ENCODE measurements at places on chromosomes 5 and 9.

DNA sequence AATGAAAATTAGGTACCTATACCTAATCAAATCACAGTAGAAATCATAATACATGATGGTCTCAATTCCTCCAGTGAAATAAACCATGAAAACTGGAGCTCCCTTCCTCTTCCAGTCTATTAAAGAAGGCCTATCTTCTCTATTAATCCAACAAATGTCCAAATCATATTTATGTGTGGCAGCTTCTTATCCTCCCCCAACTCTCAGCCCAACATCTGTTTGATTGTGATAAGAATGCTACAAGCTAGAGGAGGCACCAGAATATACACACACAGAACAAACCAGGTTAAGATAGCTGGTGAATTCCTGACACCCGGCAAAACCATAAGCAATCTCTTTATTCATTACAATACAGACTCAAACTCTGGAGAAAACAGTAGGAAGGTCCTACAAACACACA is 110.8 kb downstream of the FBXL17 start:
- no peak for DNase-seq

DNA sequence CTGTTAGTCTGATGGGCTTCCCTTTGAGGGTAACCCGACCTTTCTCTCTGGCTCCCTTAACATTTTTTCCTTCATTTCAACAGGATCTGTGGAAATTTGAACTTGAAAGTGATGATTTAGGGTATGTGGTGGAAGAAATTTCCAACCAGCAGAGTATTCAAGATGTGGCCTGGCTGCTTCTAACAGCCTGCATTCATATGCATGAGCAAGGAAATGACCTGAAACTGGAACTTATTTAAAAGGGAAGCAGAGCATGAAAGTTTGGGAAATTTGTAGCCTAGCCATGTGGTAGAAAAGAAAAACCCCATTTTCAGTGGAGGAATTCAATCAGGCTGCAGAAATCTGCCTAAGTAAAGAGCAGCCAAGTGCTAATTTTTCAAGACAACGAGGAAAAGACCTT is 41.7 kb downstream of the UNC13B start:
- DNase-seq, result no peak

- DNase-seq, result peak; percentile 21
Measured at GRCh38 chr9:91220491-91221135, 141.1 kb downstream of the AUH start.

- no peak for DNase-seq
Measured at GRCh38 chr9:129069862-129070641, 10.9 kb upstream of the DOLPP1 start.

- no peak for DNase-seq
Measured at GRCh38 chr5:107461770-107462169, 209.0 kb downstream of the EFNA5 start.

DNA sequence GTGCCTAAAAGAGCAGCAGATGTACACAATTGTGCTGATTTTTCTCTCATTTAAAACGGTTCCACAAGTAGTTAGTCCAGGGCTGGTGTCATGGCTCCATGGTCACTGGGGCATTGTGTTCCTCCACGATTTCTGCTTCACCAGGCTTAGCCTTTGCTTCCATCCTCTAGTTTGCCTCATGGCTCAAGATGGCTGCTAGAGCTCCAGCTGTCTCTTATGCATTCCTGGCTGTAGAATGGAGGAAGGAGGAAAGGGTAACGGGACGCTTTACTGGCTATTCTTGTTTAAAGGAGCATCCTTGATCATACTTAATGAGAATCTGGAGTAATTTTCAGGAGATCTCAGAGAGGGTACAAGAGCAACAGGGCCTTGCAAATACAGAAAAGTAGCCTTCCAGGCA is 47.7 kb downstream of the BOD1 start:
- DNase-seq, result no peak

DNA sequence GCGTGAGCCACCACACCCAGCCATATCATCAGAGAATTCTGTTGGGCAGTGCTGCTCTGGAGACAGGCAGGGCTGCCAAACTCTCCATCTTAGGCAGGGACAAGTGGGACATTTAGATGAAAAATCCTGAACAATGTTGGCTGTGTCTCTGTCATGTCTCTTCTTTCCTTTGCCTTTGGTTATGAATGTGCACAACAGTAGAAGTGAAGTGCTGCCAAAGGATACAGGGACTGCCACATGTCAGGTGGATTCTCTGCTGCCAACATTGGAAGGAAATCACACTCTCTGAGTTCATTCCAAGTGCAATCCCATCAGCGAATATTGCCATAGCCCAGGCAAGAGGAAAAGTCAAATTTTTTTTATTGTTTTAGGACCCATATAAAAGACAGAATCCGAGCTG is 348.8 kb downstream of the TRPM3 start:
- no peak for DNase-seq

DNA sequence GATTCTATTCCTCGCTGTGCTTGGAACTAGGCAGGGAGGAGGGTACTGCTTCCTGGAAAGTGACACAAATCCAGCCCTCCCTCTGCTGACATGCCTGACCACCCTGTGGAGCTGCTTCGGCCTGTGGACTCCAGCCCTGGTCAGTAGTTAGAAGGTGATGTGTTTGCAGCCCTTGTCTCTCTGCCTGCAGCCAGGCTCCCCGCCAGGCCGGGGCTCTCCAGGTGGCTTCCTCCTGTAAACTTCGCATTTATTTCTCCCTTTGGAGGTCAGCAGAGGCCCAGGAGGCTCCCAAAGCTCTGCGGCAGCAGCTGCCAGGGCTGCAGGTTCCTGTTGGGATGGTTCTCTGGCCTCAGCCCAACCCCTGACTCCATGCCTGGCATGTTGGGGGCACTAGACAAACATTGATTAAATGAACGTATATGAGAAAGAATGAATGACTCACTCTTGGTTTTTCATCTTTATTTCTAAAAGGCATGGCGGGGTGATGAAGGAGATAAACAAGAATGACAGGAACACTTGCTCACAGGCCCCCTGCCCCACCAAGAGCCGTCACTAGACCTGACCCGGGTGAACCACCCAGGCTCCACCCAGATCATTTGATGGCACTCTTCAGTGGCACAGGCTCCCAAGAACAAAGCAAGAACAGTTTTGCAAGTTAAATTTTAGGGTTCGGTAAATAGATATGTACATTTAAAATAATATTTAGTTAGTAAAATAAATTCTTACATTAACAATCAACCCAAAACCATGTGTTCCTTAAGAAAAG is 8.4 kb upstream of the IRX2 start:
- DNase-seq, result no peak

DNA sequence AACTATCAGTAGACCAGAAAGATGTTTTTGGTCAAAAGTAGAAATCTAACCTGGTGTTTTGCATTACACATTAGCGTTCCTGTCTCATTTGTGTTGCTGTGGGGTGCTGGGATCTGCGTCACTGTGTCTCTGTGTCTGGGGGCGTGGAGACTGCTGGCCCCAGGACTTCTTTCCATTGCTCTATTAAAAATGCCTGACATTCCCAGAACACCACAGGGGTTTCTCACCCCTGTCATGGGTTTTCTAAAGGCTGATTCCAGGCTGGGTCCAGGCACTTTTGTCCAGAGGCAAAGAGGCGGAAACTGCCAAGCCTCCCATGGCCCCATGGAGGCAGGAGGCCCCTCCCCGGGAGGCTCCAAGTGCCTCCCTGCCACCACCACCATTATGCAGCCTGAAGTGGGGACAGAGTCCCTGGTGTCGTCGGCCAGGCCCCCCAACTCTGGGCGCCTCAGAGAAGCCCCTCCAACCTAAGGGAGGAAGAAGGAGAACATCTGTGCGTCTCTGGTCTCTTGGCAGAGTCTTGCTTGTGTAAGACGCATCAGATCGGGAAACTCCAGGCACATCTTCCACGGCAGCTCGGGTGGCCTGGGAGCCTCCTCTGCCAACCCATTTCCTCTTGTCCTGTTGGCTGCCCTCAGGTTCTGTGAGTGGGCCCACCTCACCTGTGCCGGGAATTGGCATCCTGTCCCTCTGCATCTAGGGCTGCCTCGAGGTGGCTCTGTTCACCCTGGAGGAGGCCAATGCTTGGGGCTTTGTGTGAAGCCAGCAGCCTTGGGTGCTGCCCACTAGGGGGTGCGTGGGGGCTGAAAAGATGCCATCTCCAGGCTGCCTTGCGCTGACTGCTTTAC is 13.8 kb upstream of the PLEKHG4B start:
- DNase-seq, result peak; percentile 63

DNA sequence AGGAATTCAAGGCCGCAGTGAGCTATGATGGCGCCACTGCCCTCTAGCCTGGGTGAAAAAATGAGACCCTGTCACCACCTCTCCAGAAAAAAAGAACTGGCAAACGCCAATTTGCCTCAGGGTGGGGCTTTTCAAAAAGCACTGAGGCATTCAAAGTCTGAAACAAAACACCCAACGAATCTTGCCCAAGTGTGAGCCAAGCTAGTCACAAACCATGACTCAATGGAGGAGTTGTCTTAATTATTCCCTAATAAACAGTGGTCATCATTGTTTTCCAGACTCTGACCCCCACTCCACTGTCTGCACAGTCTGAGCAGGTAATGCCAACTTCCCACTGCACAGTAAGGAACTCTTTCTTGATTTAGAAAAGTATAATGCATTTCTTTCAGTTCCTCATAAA is 16.8 kb downstream of the FRMD3 start:
- DNase-seq, result no peak

DNA sequence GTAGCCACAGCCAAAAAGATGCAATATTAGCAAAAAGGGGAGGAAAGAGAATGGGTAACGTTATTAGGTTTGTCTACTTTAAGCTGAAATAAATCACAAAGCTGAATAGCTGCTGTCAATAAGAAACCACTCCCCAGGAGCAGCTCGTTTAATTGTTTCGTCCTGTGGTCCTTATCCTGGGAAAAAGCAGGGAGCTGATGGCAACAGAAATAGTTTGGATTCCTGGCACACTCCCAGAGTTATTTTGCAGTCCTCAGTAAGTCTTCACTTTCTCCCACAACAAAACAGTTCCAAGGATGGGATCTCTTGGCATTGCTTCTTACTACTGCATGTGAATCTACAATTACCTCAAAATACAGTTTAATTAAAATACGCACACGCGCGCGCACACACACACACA is 28.8 kb downstream of the FRMD3 start:
- peak; percentile 28 for DNase-seq
